ENCODE measurements at places on chromosomes 16 and 17. TPM values are rescaled to one million over a fixed set of nuclear protein-coding genes. Genes with fewer than 3 reads are reported as not detected.
A peak's percentile ranks its signal among the peaks of the same experiment; 100 is the strongest.

CCDC200 gene
- polyA plus RNA-seq = 35.6 TPM

- no peak for DNase-seq
Observed at GRCh38 chr17:29607557-29608195, 14.7 kb downstream of the ANKRD13B start.

RAMP2 gene
- 88.8 TPM for polyA plus RNA-seq

DNA sequence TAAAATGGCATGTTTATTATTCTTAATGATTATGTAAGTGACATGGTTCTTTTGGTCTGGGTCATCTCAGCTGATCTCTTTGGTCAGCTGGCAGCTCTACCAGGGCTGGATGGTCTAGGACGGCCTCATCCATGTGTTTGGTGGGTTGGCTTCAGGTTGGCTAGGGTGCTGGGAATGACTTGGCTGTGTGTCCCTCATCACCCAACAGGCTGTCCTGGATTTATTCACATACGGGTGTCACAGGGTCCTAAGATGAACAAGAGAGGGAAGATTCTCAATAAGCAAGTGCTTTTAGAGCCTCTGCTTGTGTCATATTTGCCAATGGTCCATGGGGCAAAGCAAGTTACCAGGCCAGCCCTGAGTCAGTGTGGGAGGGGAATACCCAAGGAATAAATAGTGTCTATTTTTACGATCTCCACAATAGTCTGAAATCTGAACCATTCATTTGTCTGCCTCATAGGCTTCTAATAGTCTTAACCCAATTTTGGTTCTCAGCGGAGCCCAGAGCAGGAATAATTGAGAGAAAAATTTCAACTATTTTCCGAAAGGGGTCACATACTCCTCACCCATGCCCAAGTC is 157.5 kb downstream of the HS3ST2 start:
- DNase-seq = no peak

- peak; percentile 86 for DNase-seq
Observed at GRCh38 chr17:48908047-48908843, at the start of gene UBE2Z. UBE2Z (plus strand) TSS chr17:48908407; CDS start chr17:48908504, 97 bp downstream.

AHSP gene
- polyA plus RNA-seq = 7.7 TPM

DNA sequence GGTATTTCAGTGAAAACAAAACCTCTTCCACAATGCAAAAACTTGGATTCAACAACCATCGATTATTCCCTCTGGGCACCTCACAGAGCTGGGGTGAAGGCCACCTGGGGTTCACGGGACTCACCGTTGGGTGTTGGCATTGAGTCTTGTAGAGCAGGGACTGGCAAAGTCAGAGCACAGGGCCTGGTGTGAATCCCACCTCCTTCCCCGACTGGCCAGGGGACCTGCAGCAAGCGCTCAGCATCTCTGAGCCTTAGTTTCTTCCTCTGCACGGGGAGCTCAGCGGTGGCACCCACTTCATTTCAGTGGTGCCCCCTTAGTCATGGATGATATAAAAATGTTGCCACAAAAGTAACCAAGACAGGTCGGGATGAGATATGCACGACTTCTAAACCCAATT is 100.4 kb downstream of the METRNL start:
- no peak for DNase-seq

GRCh38 chr16:11870399-11870798 is 19.1 kb upstream of the RSL1D1 start:
- DNase-seq = no peak

ACOX1 gene
- polyA plus RNA-seq = 36.2 TPM

GRCh38 chr16:12511708-12512107 is 292.0 kb downstream of the CPPED1 start:
- DNase-seq = no peak

FKBP10 gene
- 191 TPM for polyA plus RNA-seq

SLC52A1 gene
- polyA plus RNA-seq = 0.25 TPM
